Fibroblast of skin of right biceps (primary cell): ENCODE measurements at places on chromosomes 2 and 18.

GRCh38 chr2:156589381-156590079, 153.4 kb downstream of the GPD2 start:
- peak; percentile 45 for DNase-seq

- peak; percentile 88 for DNase-seq
Observed at GRCh38 chr2:10283106-10284062, 19.3 kb upstream of the HPCAL1 start.

- DNase-seq: peak; percentile 89
Observed at GRCh38 chr18:10377956-10378355, 76.5 kb upstream of the APCDD1 start.

- no peak for DNase-seq
Observed at GRCh38 chr2:232299084-232299483, 79.5 kb upstream of the ALPP start.
